LNCaP clone FGC (cell line): ENCODE measurements at places on chromosomes 2 and 18.

DNA sequence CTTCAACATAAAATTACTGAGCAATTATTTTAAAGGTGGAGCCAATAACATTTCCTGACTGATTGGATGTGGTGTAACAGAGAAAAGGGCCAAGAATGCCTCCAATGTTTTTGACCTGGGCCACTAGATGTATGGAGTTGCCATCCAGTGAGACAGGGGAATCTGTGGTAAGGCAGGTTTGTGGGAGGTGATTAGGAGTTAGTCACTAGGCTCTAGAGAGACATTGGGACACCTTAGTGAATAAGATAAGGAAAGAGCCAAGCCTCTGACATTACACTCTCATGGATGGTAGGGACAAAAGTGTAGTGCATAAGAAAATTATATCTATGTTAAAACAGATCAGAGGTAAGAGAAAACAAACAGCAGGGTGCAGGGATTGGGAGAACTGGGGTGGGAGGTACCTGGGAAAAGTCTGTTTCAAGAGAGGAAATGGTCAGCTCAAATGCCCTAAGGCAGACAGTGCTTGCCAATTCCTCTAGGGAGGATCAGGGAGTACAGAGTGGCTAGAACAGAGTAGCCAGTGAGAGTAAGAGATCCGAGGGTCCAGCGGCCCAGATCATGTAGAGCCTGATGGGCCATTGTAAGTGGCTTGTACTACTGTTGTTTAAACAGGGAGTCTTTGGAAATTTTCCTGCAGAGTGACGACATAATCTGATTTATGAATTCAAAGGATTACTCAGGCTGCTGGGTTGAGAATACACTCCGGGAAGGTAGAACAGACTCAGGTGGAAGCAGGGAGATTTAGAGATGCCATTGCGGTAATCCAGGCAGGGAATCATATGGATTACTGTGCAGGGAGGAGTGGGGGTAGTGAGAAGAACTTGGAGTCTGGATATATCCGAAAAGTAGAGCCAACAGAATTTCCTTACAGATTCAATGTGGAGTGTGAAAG is 45.7 kb upstream of the CUL3 start:
- no peak for DNase-seq

- DNase-seq = peak; percentile 34
Measured at GRCh38 chr2:152025678-152026287, 73.1 kb downstream of the CACNB4 start.

DNA sequence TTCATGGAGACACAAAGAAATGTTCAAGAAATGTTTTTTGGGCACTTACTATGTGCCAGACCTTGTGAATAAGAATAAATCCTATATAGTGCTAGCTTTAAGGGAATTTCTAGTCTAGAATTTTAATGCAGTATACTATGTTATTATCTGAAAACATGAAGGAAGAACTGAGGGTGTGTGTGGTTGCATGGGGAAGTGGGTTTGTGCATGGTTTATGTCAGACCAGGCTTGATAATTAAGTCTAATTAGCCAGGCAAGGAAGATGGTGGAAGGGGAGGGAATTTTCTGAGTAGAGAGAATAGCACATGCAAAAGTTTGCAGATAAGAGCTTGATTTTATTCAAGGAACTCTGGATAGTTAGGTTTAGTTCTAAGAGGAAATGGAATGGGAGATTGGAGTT is 6.5 kb downstream of the RBBP8 start:
- DNase-seq = no peak

- no peak for DNase-seq
Measured at GRCh38 chr18:3610813-3611212, 160.8 kb downstream of the TGIF1 start.
